Daoy (cell line): ENCODE measurements at places on chromosomes 6 and 20.

DNA sequence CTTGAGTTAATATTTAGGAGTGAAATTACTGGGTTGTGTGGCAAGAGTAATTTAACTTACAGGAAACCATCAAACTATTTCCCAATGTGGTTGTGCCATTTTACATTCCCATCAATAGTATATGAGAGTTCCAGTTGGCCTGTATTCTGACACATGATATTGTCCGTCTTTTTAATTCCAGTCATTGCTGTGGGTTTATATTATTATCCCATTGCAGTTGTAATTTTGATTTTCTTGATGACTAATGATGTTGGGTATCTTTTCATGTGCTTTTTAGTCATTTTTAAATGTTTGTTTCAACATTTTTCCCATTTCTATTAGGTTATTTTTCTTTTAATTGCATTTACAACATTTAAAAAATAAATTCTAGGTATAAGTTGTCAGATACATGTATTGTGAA is 614.0 kb downstream of the UTRN start:
- no peak for DNase-seq

DNA sequence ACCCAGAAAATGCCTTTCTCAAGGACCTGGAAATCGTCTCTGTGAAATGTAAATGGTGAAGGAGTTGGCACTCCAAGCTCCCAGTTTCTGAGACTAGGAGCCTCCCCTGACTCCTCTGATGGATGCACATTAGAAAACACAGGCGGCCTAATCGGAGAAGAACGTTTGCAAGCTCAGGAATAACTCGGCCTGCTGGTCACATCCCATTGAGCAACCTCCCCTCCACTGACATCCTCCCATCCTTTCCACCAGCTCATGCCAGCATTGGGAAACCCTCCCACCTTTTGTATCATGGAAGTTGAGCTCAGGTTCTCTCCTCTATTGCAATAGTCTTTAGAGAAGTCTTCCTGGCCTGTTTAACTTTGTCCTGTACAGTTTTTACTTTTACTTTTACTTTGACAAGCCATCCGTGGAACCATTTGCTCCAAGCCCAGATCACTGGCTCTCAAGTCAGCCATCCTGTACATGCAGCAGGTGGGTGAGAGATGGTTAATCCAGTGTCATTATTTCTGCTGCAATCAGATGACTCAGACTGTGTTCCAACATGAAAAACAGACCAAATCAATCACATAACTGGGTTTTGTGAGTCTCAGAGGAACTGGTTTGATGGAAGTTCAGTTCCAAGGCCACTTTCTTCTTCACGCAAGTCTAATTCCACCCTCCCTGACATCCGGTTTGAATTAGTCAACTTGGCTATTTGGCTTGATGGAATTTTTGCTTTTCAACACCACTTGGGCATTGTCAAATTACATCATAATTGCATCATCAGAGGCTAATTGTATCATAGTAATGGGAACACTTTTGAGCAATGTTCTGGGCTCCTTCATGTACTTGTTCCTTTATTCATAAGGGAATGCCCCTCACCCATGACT is 619.4 kb upstream of the CDH4 start:
- DNase-seq, result no peak

GRCh38 chr6:22882581-22882980 is 313.2 kb downstream of the HDGFL1 start:
- no peak for DNase-seq

- DNase-seq, result no peak
Observed at GRCh38 chr20:53867741-53868351, 202.5 kb downstream of the BCAS1 start.

DNA sequence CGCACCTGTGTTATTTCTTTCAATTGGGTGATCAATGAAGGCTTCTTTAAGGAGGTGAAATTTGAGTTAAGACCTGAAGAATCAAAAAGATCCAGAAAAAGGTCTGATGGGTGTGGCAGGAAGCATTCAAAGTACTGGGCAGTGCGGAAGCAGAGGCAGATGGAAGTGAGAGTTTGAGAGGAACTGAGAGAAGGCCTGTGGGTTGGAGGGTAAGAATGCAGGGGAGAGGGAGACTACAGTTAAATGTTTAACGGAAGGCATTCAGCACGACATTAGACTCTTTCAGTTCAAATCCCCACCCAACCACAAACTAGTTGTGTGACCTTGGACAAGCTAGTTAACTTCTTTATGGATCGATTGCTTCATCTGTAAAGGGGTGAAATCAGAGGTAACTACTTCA is 50.5 kb upstream of the GCM1 start:
- no peak for DNase-seq

DNA sequence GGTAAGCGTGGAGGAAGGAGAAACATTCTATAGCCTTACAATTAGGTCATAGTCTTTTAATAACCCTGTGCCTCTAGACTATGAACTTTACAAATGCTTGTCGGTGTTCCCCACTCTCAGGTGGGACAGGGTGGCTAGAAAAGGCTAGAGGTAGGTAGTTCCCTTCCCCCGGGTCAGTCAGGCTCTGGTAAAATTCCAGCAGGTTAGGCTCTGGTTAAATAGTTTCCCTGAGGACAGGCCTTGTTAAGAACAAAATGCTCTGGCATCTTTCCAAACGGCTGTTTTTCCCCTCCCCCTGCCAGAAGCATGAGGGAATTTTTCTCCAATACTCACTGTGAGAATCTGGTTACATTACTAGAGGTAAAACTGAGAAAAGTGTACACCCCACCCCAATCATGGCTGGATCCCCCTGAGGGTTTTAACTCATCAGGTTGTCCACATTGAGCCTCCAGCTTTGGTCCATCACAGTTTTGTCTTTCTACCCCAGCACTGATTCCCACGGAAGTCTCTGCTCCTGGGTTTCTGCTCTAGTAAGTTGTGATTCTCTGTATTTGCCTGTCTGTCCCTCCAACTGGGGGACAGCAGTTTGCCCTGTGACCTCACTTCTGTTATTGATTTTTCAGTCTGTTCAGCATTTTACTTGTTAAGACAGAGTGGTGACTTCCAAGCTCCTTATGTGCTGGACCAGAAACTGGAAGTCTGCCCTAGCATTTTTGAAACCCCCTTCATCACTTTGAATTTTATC is 84.7 kb upstream of the ADGRF1 start:
- DNase-seq, result no peak

GRCh38 chr20:37398750-37399621 is 53.0 kb downstream of the SRC start:
- no peak for DNase-seq

DNA sequence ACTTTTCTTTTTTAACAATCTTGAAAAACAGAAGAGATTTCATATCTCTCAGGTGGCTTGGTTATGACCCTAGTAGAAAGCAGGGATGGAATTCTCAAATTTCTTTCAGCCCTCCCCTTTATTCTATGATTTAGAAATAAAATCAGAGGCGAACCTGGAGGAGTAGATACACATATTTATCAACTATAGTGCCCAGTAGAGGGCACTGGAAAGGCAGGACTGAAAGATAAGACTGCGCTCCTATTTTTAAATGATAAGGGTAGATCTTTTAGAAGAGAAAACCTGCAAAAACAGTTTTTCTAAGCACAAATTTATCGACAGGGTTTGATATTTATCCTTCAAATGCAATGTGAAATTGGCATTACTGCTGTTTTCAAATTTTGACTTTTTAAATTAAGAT is 1296.6 kb downstream of the EPHA7 start:
- no peak for DNase-seq

DNA sequence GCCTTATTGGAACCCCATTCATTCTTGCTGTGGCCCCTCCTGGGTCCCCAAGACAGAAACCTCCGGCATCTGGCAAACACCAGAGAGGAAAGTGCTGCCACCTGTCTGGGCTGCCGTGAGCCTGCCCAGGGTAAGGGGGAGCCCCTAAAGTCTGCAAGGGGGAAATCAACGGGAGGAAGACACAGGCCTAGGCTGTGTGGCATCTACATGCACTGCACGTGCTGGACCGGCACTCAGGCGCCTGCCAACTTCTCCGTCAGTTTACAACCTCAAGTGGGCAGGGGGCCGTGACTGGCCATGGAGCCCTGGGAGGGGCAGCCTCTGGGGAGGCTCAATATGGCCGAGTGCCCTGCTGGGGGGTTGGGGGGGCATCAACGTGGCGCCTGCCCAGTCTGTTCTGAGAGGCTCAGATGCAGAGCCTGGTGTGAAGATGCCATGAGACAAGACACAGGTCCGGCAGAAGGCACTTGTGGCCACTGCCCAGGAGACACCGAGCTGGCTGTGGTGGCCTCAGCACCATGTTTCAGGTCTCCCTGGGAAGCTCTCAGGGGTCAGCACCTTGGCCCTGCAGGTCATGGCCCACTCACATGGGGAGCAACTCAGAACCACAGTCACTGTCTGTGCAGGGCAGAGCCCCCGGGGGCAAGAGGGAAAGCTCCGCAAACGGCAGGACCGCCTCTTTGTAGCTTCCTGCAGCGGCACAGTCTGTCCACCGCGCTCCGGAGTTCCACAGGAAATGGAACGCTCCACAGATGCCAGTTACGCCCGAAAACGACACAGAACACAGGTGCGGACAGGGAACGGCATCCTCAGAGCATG is 8.4 kb downstream of the UCKL1 start:
- DNase-seq, result no peak

GRCh38 chr6:123117145-123117908 is 121.3 kb downstream of the CLVS2 start:
- no peak for DNase-seq

GRCh38 chr6:30964075-30964474 is 19.4 kb upstream of the MUC21 start:
- DNase-seq, result peak; percentile 41

DNA sequence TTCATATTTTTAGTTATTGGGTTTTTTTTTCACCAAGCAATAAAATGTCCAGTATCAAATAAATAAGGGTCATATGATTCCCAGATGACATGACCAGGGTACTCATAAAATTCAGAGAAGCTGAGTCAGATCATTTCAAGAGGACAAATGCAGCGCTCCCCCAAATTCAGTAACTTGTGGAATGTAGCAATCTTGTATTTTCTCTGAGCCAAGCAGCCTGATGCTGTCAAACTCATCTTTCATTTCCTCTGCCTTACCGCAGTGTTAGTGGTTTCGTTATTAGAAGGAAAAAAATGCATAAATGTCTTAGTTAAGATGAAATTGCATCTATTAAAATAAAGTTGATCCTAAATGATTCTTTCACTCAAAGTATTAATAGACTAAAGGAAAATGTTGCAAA is 57.8 kb upstream of the EDN1 start:
- peak; percentile 17 for DNase-seq

- DNase-seq, result no peak
Observed at GRCh38 chr6:1775441-1775840, 165.7 kb downstream of the FOXC1 start.

- no peak for DNase-seq
Observed at GRCh38 chr6:21626756-21627155, 33.2 kb downstream of the SOX4 start.

GRCh38 chr6:151763938-151764680 is 43.4 kb upstream of the ESR1 start:
- peak; percentile 89 for DNase-seq
